ENCODE measurements at places on chromosomes 5 and 9. TPM values are rescaled to one million over a fixed set of nuclear protein-coding genes. Genes with fewer than 3 reads are reported as not detected.
A peak's percentile ranks its signal among the peaks of the same experiment; 100 is the strongest.

GRCh38 chr9:90642570-90643539, at the start of gene DIRAS2:
DIRAS2 (minus strand) TSS chr9:90642824; CDS start chr9:90613827, 28,997 bp downstream.
- H3K4me3 ChIP-seq, result peak within 1 kb of the TSS; percentile 50
- H3K4me1 ChIP-seq, result peaks cover 8% of the 10 kb centered on the region
- no peaks in the 10 kb centered on the region for H3K36me3 ChIP-seq
- peaks cover 70% of the 10 kb centered on the region for H3K27me3 ChIP-seq

The FOXI1 gene
- not detected for total RNA-seq

The LRRC19 gene
- not detected for total RNA-seq

GRCh38 chr5:92800365-92800764, 780.7 kb downstream of the NR2F1-AS1 start:
- H3K27me3 ChIP-seq, result no peaks in the 10 kb centered on the region
- H3K36me3 ChIP-seq, result no peaks in the 10 kb centered on the region
- DNase-seq, result no peak
- no peak overlapping the region for H3K4me3 ChIP-seq

- H3K4me3 ChIP-seq, result no peak overlapping the region
- H3K4me1 ChIP-seq, result no peaks in the 10 kb centered on the region
- no peaks in the 10 kb centered on the region for H3K36me3 ChIP-seq
- DNase-seq, result no peak
- H3K27ac ChIP-seq, result no peak overlapping the region
These were observed 10.8 kb downstream of the ZDHHC11B start for GRCh38 chr5:773517-774264.

The LTC4S gene
- not detected for total RNA-seq

GRCh38 chr5:72290356-72291133, 29.5 kb downstream of the MRPS27 start:
- H3K27ac ChIP-seq, result no peak overlapping the region
- peaks cover 16% of the 10 kb centered on the region for H3K36me3 ChIP-seq
- no peak overlapping the region for H3K4me3 ChIP-seq
- H3K27me3 ChIP-seq, result no peaks in the 10 kb centered on the region
- peaks cover 5% of the 10 kb centered on the region for H3K4me1 ChIP-seq
- DNase-seq, result no peak

- no peaks in the 10 kb centered on the region for H3K27me3 ChIP-seq
- no peak overlapping the region for H3K4me3 ChIP-seq
- peaks cover 4% of the 10 kb centered on the region for H3K4me1 ChIP-seq
- H3K36me3 ChIP-seq, result peaks cover 8% of the 10 kb centered on the region
- no peak overlapping the region for H3K27ac ChIP-seq
These were observed 26.9 kb upstream of the LTC4S start for GRCh38 chr5:179766726-179767455.

GRCh38 chr5:99355881-99356280, 427.1 kb upstream of the CHD1 start:
- no peaks in the 10 kb centered on the region for H3K27me3 ChIP-seq
- H3K4me1 ChIP-seq, result peaks cover 5% of the 10 kb centered on the region
- DNase-seq, result no peak
- H3K36me3 ChIP-seq, result no peaks in the 10 kb centered on the region
- no peak overlapping the region for H3K27ac ChIP-seq
- no peak overlapping the region for H3K4me3 ChIP-seq

DNA sequence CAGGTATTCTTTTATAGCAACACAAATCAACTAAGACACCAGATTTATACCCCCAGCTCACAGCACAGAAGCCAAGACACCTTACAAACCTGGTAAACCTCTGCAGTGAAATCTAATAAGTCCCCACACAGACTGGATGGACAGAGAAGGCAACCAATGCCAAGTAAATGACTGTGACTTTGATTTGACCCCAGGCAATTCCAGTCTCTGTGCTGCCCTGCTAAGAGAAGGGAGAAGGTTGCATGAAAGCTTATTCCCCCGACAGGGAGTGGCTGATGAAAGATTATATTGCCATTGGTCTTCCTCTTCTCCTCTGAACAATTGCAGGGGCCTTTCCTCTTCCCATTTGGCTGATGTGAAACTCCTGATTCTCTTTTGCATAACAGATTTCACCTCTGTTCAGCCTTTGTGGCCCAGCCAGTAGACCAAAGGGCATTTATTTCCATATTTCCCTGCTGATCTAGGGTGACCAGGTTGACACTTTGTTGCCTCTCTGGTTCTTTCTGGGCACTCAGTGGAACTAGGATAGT, 107.6 kb downstream of the ADRB2 start:
- H3K27me3 ChIP-seq, result no peaks in the 10 kb centered on the region
- no peak overlapping the region for H3K27ac ChIP-seq
- peaks cover 10% of the 10 kb centered on the region for H3K4me1 ChIP-seq
- DNase-seq, result no peak

The PCDHGB3 gene
- total RNA-seq, result 0.74 TPM

- DNase-seq, result no peak
- H3K27me3 ChIP-seq, result no peaks in the 10 kb centered on the region
- no peak overlapping the region for H3K27ac ChIP-seq
- H3K36me3 ChIP-seq, result no peaks in the 10 kb centered on the region
- H3K4me3 ChIP-seq, result no peak overlapping the region
These were observed 48.6 kb downstream of the AMBP start for GRCh38 chr9:114029311-114030170.

DNA sequence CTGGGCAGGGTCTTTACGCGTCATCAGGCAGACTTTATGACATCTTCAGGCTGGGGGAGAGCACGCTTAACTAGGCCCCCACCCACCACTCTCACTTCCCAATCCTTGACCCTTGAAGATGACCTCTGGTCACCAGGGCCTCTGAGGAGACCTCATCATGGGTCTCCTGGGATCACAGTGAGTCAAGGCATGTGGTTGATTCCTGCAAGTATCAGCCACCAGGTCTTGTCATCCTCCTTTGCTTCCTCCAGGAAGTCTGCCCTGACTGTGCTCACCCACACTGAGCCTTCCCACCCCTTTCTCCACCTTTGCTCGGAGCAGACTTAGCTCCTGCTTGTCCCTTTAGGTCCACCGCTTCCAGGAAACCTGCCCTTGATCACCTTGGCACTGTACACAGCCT, 17.3 kb downstream of the ODF2 start:
- no peak overlapping the region for H3K4me3 ChIP-seq
- no peak overlapping the region for H3K27ac ChIP-seq
- no peak for DNase-seq
- no peaks in the 10 kb centered on the region for H3K4me1 ChIP-seq
- no peaks in the 10 kb centered on the region for H3K36me3 ChIP-seq
- H3K27me3 ChIP-seq, result no peaks in the 10 kb centered on the region

The LURAP1L gene
- 0.77 TPM for total RNA-seq

The NFIB gene
- total RNA-seq, result 0.40 TPM

DNA sequence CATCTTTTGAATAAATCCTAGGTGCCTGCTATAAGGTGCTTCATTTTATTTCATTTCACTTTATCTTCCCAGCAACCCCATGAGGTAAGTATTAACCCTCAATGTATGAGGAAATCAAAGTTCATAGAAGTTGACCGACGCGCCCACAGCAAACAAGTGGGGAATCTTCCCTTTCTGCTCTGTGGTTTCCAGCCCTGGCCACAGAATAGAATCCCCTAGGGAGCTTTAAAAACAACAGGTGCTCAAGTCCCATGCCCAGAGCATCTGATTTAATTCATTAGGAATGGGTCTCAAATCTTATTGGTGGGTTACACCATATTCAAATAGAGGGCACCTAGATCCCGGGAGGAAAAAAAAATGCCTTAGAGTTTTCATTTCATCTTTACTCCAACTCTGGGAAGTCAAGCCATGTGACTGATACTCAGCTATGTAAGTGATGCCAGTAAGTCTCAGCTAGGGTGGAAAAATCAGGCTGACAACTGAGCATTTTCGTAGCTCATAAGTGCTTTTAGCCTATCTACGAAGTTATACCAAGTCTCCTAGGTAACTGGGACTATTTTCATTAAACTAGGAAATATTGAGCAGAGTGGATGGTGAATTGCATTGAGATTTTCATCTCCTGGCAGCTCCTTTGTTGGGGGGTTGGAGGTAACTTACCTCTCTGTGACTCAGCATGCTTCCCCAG, 353.4 kb upstream of the SLC30A5 start:
- H3K27me3 ChIP-seq, result no peaks in the 10 kb centered on the region
- H3K27ac ChIP-seq, result no peak overlapping the region
- DNase-seq, result no peak
- peaks cover 3% of the 10 kb centered on the region for H3K4me1 ChIP-seq
- no peak overlapping the region for H3K4me3 ChIP-seq

The SGCD gene
- total RNA-seq, result not detected

DNA sequence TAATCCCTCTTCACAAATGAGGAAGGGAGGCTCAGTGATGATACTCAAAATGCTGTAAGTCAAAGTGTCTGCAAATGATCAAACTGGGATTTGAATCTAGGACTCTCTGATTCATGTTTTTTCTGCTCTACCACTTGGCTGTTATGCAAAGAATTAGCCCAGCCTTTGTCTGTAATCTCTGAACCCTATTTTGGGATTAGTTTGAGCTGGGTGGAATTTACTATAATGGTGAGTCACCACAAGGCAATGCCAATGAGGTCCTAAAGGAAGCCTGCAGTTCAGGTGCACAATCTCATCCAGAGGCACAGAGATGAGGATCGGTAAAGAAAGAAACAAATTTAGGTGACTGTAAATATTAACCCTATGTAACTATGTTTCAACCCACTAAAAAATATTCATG, 29.2 kb downstream of the RFK start:
- no peaks in the 10 kb centered on the region for H3K27me3 ChIP-seq
- H3K36me3 ChIP-seq, result no peaks in the 10 kb centered on the region
- DNase-seq, result peak; percentile 32
- no peak overlapping the region for H3K27ac ChIP-seq

DNA sequence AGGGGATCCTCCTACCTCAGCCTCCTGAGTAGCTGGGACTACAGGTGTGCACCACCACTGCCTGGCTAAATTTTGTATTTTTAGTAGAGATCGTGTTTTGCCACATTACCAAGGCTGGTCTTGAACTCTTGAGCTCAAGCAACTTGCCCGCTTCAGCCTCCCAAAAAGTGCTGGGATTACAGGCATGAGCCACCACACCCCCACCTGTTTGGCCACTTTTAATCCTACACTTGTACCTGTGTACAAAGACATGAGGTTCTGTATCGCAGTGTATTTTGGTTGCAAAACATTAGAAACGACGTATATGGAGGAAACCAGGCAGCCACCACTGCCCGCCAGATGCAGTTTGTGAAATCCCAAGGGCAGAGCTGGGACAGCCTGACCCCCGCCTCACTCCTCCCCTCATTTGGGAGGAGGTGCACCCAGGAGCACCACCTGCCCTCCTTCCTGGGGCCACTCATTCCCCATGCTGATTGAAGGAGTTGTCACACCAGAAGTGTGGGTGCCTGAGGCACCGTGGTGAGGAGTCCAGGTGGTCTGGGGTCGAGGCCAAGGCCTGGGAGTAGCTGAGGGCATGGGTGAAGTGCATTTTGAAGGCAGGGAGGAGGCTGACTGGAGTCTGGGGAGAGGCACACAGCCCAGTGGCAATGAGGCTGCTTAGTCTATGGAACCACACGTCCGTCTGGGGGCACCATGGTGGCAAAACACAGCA, 39.3 kb upstream of the OLFM1 start:
- H3K36me3 ChIP-seq, result no peaks in the 10 kb centered on the region
- no peak overlapping the region for H3K27ac ChIP-seq
- no peak for DNase-seq

DNA sequence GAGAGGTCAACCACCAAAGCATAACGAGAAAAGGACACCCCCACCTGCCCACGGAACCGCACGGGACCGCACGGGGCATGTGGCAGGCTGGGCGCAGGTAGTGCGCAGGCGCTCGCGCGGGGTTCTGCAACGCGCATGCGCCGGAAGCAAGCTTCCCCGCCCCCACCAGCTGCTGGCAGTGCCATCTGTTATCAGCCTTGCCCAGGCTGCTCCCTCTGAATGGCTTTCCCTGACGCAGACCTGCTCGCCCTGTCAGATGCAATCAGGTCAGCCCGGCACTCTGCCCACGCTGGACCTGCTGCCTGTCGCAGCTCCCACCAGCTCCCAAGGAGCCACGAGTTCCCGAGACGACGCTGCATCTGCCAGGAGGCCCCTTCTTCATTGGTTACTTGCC, 22.8 kb downstream of the PTCH1 start:
- H3K27ac ChIP-seq, result peak overlapping the region; percentile 98
- DNase-seq, result no peak
- H3K27me3 ChIP-seq, result no peaks in the 10 kb centered on the region
- H3K36me3 ChIP-seq, result no peaks in the 10 kb centered on the region

DNA sequence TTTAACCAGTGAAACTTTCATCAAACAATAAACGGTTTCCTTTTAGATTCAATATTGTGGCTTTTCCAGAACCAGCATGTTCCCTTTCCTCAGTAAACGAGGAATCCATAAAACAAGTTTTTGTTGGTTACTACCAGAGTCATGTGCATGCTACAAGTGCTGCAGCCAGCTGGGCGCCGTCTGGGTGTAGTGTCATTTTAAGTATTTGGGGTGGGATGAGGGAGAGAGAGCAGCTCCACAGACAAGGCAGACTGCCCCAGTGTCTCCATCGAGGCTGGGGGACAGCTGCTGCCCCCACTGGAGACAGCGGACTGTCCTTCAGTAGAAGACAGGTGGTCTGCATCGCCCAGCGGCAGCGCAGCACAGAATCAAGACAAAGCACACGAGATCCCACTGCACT, 17.3 kb downstream of the ARPC5L start:
- no peaks in the 10 kb centered on the region for H3K36me3 ChIP-seq
- no peak for DNase-seq
- no peaks in the 10 kb centered on the region for H3K27me3 ChIP-seq
- H3K27ac ChIP-seq, result no peak overlapping the region
- H3K4me3 ChIP-seq, result no peak overlapping the region

GRCh38 chr9:89919171-89919681, 314.4 kb downstream of the GADD45G start:
- no peaks in the 10 kb centered on the region for H3K27me3 ChIP-seq
- H3K36me3 ChIP-seq, result no peaks in the 10 kb centered on the region
- H3K27ac ChIP-seq, result no peak overlapping the region
- H3K4me3 ChIP-seq, result no peak overlapping the region
- DNase-seq, result peak; percentile 72
- H3K4me1 ChIP-seq, result no peaks in the 10 kb centered on the region

The PDGFRB gene
- 8.9 TPM for total RNA-seq

DNA sequence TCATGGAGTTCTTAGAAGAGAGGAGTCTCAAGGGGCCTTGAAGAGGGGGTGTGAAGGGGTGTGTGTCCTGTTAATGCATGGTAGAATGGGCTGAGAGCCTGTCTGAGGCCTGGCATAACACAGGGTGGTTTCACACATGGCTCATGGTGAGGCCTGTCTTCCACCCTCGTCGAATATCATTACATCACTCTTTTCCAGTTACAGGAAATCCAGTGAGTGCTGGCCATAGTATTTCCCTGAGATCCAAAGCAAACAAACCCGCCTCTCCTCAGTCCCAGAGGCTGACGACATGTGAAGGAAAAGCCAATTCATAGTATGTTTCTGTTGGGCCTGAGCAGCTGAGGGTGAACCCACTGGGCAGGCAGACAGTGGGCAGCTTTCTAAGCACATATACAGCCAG, 159.4 kb upstream of the NR3C1 start:
- no peak overlapping the region for H3K27ac ChIP-seq
- no peaks in the 10 kb centered on the region for H3K36me3 ChIP-seq
- H3K4me3 ChIP-seq, result no peak overlapping the region

DNA sequence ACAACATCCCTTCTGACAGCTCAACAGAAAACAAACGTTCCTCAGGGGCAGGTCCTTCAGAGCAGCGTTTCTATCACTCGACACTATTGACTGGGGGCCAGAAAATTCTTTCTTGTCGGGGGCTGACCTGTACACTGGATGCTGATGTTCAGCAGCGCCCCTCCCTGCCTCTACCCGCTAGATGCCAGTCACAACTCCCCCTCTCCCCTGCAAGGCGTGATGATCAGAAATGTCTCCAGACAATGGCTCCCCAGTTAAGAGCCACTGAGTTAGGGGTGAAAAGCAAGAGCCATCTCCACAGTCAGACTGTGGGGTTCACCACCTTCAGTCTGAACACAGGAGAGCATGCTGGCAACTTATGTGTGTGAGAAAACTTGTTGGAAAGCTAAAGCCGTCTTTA, 39.8 kb downstream of the SERINC5 start:
- H3K36me3 ChIP-seq, result no peaks in the 10 kb centered on the region
- peaks cover 36% of the 10 kb centered on the region for H3K4me1 ChIP-seq
- H3K27me3 ChIP-seq, result no peaks in the 10 kb centered on the region
- H3K27ac ChIP-seq, result no peak overlapping the region

Measured in neural progenitor cell (in vitro differentiated cells).